ENCODE measurements at places on chromosomes 2 and 18. TPM values are rescaled to one million over a fixed set of nuclear protein-coding genes. Genes with fewer than 3 reads are reported as not detected.

GRCh38 chr2:14094592-14094991 lies 537.9 kb upstream of the LRATD1 start:
- DNase-seq: no peak

- DNase-seq: no peak
These were observed 20.2 kb downstream of the MGAT4A start for GRCh38 chr2:98710734-98711133.

GRCh38 chr2:11058129-11058528 lies 97.1 kb upstream of the SLC66A3 start:
- no peak for DNase-seq

DNA sequence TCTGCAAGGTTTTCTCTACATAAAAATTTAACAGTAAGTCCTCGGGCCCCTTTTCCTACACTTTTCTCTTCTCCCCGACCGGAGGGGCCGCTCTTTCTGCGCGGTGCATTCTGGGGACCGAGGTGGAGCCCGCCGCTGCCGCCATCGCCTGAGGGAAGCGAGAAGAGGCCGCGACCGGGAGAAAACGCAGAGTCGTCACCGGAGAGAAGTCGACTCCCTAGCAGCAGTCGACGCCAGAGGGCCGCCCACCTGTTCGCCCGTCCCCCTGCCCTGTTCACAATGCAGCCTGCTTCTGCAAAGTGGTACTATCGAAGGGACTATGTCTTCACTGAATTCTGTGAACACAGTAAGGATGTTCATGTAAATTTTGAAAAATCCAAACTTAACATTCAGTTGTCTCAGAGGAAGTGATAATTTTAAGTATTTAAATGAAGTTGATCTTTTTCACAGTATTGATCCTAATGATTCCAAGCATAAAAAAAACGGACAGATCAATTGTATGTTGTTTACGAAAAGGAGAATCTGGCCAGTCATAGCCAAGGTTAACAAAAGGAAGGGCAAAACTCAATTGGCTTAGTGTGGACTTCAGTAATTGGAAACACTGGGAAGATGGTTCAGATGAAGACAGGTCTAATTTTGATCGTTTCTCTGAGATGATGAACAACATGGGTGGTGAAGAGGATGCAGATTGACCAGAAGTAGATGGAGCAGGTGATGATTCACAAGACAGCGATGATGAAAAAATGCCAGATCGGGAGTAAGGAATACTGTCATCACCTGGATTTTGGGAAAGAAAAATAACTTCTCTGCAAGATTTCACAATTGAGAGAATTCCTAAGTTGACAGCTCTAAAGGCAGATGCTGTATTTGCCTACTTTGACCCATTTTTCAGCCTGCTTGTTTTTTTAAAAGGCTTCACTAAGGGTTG lies 55.8 kb downstream of the ASXL2 start:
- DNase-seq: peak; percentile 25

GRCh38 chr2:237182422-237183123 lies 96.9 kb downstream of the COPS8 start:
- DNase-seq: no peak

- no peak for DNase-seq
These were observed 40.4 kb downstream of the CLIP4 start for GRCh38 chr2:29155578-29155977.

DNA sequence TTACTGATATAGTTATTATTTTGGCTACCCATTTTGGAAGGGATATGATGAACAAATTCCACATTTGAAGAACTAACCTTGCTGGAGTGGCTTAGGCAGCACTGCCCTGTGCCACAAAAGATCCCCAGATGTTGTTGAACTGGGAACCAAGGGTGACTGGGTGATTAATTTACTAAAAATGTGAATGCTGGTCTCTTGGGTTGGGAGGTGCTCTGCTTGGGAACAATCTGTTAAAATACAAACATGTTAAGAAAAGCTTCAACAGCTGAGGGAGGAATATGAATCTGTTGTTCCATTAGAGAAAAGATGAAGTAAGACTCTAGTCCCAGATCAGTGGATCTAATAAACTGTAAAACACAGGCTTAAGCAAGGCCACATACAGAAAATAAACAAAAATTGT lies 1860.1 kb downstream of the SUCLG1 start:
- no peak for DNase-seq

GRCh38 chr2:195686564-195686963 lies 29.5 kb downstream of the SLC39A10 start:
- no peak for DNase-seq

DNA sequence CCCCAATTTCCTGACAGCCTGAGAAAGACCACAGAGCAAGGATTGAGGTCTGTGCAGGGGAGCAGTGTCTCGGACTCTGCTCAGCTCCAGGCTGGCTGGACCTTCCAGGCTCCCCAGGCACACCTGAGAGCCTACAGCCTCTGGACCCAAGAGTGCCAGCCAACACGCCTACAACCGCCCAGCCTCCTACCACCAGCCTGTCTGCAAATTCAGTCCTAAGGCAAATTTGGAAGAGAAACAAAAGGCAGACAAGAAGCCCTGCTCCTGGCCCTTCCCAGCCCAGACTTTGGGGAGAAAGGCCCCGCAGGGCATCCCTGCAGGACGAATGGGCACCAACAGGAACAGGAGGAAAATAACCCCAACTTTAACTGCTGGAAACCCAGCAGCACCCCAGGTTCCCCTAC lies 1.9 kb downstream of the HS6ST1 start:
- DNase-seq: no peak

- no peak for DNase-seq
These were observed 13.6 kb downstream of the CDH2 start for GRCh38 chr18:28163201-28163775.

- no peak for DNase-seq
These were observed 53.5 kb downstream of the SLC4A1AP start for GRCh38 chr2:27717070-27717795.

DNA sequence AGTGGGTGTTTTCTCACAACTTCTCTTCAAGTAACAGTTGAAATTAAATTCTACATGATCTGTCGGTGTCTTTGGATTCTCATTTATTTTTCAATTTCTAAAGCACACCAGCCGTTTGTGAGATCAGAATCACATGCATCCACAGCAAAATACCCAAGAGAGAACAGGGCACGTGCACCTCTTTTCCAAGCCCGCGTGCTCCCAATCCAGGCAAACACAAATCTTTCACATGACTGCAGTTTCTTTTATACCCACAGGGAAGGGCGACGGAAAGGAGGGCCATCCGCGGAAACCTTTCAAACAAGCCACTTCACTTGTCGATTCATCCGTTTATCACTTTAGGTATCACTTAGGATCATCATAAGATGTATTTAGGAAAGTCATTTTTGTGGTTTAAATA lies 13.0 kb upstream of the DAPL1 start:
- DNase-seq: no peak

DNA sequence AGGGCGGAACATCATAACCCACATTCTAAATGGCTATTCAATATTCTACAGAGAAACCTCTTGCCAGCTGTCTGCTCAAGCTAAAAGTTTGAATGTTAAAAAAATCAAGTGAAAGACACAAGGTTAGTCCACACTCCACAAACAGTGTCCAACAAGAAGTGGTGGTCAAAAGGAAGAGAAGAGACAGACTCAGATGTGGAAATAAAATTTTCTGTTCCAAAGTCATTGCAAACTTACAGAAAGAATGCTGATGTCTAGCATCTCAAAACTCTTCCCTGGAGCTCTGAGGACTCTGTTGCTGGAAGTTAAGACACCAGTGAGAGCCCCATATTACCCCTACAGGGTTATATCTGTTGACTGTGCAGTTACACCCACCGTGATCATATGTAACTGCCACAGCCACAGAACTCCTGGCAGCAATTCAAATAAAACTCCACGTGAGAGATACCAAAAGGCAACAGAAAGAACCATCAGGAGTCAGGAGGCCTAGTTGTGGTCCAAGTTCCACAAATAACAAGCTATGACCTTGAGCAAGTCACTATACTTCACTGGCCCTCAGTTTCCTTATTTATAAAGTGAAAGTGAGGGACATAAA lies 60.9 kb downstream of the AAK1 start:
- DNase-seq: no peak

DNA sequence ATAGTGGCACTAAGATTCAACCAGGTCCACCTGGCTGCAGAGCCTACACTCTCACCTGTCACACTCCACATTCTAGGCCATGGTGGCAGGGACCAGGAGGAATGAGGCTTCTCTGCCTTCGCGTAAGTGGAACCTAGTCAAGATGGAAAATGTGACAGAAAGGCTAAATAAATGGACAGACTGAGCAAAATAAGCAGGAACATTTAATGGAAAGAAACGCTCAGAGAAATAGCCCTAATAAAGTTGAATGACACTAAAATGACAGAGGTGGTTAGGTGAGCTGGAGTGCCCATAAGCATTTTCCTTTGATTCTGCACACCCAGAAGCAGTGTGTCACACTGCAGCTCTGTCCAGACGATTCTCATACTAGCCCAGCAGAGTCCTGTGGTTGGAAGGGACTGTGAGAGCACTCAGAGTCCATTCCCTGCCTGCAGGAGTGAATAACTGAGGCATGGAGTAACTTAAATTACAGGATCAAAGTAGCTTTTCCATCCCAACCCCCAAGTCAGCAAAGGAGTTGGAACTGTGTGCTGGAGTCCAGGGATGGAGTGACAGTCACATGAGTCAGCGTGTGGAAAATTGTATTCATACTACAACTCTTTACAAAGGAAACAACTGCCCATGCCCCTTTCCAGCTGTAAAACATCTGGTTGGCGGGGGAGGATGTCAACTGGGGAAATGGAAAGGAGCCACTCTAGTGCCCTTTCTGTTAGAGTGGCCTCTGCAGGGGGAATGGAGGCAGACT lies 105.4 kb upstream of the LGALSL start:
- no peak for DNase-seq

- no peak for DNase-seq
These were observed 8.2 kb downstream of the FBXO11 start for GRCh38 chr2:47897883-47898731.

DNA sequence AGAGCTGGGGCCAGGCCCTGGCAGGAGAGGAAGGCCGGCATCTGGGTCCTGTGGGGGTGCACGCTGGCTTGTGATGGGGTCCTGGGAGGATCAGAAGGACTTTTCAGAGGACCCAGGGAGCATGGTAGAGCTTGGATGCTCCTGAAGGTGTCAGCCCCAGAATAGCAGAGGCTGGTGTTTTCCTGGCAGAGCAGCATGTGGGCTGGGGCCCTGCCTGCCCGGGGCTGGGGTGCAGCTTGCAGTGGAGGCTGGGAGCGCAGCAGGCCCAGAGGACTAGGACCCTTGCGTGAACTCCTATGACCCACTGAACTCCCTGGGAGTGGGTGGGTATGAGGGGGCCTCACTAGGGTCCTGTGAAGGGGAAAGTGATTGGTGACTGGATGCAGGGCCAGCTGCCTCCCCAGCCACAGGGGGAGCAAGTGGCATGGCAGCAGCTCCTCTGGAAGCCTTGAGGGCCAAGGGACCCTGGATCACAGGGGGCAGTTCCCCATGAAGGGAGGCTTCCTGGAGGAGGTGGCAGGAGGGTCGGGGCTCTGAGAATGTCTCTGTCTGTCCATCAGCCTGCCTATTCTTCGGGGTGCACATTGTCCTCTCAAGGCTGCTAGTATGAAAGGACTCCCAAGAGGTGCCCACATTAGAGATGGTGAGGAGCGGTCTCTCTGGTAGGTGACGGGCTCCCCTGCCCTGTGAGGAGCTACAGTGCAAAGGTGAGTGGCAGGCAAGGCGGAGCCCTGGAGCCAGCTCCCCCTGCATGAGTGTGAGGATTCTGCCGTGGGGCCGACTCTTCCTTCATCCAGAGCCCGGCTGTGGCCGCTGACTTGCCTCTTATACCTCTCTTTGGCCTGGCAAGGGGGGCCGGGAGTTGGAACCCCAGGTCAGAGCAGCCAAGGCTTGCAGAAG lies 249.0 kb downstream of the DYSF start:
- DNase-seq: no peak

- DNase-seq: no peak
These were observed 20.5 kb downstream of the SPIRE1 start for GRCh38 chr18:12637393-12637792.

- DNase-seq: no peak
These were observed 214.2 kb downstream of the PTGR3 start for GRCh38 chr18:74994502-74995418.

GRCh38 chr2:230209422-230210051 lies 10.2 kb downstream of the SP110 start:
- DNase-seq: no peak

DNA sequence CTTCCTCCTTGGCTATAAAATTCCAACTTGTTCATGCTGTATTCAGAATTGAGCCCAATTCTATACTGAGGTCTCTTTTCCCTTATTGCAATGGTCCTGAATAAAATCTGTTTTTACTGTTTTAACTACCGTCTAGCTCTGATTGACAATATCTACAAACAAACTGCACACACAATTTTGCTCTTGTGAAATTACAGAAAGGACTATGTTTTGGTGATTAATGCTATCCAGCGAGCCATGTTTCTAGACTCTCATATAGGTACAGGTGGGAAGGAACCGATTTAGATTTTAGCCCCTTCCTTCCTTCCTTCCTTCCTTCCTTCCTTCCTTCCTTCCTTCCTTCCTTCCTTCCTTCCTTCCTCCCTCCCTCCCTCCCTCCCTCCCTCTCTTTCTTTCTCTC lies 254.4 kb downstream of the SLC4A3 start:
- DNase-seq: no peak

DNA sequence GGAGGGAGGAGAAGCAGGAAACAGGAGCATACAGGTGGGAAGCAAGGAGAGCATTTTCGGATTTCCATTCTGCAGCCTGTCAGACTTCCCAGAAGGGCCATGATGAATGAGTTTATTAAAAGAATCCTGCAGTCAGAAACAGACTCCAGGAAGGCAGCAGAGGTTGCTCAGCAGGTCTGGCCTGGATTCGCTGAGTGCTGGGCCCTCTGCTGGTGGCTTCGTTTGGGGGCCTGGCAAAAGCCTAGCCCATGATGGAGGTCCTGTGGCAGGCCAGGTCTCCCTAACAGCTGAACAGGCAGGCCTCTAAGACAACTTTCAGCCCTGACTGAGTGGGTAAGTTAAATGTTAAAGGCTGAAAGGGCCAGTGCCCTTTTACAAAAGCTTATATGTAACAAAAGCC lies 108.2 kb upstream of the CAPN13 start:
- DNase-seq: no peak

DNA sequence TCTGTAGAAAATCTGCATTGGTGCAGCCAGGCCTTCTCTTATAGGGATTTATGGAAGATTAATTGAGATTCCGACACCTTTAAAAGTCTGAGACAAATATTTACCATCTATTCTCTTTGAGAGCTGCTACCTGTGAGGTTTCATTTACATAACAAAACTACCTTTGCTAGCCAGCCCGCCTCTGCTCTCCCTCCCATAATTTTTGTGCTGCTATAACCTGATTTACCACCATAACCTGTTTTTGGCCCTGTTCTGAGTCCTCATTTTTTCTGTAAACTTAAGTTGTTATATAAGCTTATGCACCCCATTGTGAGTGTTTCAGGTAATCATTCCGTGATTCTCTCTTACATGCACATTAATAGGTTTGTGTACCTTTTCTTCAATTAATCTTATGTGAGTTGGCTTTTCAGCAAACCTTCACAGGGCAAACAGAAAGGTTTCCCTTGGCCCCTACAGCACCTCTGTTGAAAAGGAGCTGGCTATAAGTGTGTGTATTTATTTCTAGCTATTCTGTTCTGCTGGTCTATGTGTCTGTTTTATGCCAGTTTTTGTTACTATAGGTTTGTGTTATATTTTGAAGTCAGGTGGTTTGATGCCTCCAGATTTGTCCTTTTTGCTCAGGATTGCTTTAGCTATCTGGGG lies 114.9 kb upstream of the XIRP2 start:
- no peak for DNase-seq

- no peak for DNase-seq
These were observed 59.7 kb upstream of the GALNT5 start for GRCh38 chr2:157197848-157198247.

Gene VAMP8
- total RNA-seq: 23.3 TPM

Gene MAP3K19
- total RNA-seq: not detected

Gene TDRD15
- not detected for total RNA-seq

Gene SPDYA
- not detected for total RNA-seq

Gene C2orf80
- not detected for total RNA-seq

Gene MRPL33
- total RNA-seq: 109 TPM

Gene ST3GAL5
- 68.8 TPM for total RNA-seq

Gene PROC
- total RNA-seq: not detected
